ENCODE measurements at places on chromosomes 7 and 10.

DNA sequence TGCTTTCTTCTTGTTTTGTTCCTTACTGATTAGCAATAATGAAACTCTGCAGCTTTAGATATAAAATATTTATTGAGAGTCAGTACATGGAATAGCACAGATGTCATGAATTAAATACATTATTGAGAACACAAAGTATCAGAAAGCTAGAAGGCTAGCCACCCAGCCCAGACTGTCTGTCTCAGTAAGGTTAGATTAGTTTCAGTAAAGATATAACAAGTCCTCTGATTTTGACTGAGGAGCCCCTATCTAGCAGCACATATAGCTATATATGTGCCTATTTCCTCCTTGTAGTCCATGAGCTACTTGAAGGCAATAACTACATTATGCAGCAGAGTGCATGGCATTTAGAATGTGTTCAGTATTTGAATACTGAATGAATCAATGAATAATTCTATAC lies 81.3 kb downstream of the NRCAM start:
- DNase-seq = no peak

- DNase-seq = peak; percentile 54
Measured at GRCh38 chr10:124092860-124093773, at the start of gene CHST15. CHST15 (minus strand) TSS chr10:124093598; CDS start chr10:124046212, 47,386 bp downstream.

- no peak for DNase-seq
Measured at GRCh38 chr10:65861249-65861648, 1064.6 kb upstream of the LRRTM3 start.

- peak; percentile 94 for DNase-seq
Measured at GRCh38 chr10:103637927-103638557, 144.5 kb downstream of the NEURL1 start.

- DNase-seq = no peak
Measured at GRCh38 chr7:75711656-75712514, 26.9 kb downstream of the HIP1 start.

DNA sequence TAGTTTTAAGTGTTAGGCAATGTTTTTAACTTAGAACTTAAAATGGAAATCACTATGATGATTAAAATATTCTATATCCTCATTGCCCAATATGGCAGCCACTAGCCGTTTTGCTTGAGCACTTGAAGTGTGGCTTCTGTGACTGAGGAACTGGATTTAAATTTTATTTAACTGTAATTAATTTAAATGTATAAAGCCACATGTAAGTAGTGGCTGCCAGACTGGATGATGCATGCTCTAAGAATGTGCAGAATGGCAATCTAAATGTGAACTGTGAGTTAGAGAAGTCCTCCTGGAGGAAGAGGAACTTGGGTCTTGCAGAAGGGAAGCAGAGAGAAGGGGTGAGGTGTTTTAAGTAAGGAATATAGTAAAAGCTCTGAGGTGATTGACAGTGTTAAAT lies 451.4 kb downstream of the SUGCT start:
- peak; percentile 66 for DNase-seq

DNA sequence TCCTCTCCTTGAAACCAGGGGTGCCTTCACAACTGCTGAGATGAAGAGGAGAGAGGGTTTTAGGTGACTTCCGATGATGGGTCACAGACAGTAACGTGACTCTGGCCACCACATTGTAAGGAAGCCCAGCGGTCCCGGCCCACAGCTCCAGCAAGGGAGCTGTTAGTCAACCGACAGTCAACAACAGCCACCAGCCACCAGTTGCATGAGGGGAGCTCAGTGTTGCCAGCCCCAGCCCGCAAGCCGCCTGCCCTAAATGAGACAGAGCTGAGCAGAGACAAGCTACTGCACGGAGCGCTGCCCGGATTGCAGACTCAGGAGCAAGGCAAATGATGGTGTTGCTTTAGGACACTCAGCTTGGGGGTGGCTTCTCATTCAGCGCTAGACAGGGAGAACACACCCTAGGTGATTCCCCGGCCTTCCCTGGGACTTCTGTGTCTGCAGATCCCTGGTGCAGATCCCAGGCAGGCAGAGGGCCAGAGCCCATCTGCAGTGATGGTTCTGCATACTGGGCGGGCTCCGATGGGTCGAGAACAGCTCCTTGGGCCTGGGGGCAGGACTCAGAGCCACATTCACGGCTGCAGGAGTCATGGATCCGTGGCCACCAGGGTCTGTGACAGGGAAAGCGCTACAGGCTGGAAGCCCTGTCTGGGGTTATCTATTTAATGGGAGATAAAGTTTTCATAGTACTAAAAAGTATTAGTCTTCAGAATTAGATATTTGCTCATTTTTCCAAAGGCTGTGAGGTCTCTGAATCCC lies 14.3 kb upstream of the RET start:
- no peak for DNase-seq

DNA sequence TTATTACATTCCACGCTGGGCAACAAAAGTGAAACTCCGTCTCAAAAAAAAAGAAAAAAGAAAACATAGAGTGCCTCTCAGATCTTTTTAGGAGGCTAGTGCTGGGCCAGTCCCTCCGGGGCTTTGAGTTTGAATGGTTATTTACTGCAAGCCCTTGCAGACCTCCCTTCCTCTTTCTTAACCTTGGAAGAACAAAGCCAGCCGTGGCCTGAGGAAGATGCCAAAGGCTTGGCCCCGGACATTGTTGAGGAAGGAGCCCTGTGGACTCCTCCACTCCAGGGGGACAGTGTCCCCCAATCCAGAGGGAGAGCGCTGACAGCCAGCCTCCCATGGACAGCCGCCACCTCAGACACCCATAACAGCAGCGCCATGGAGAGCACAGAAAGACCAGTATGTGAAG lies 5.0 kb downstream of the TSPAN33 start:
- no peak for DNase-seq

- DNase-seq = no peak
Measured at GRCh38 chr7:114628362-114628761, 213.7 kb downstream of the FOXP2 start.

- no peak for DNase-seq
Measured at GRCh38 chr7:119105381-119105780, 880.9 kb downstream of the ANKRD7 start.

DNA sequence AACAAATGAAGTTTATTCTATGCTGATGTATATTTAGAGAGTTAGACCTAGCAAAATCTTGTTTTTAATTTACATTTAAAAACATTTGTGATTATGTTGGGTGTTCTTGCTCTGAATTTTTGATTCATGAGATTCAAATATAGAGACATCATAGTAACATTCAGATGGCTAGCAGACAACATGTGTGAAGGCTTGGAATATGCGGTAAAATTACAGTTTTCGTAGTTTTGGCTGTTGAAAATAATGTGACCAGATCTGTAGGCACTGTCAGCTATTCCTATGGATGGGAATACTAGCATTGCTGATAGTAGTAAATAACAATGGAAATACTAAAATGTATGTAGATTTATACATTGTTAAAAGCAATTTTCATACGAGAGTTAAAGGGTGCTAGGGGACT lies 131.9 kb downstream of the KAT6B start:
- DNase-seq = no peak

DNA sequence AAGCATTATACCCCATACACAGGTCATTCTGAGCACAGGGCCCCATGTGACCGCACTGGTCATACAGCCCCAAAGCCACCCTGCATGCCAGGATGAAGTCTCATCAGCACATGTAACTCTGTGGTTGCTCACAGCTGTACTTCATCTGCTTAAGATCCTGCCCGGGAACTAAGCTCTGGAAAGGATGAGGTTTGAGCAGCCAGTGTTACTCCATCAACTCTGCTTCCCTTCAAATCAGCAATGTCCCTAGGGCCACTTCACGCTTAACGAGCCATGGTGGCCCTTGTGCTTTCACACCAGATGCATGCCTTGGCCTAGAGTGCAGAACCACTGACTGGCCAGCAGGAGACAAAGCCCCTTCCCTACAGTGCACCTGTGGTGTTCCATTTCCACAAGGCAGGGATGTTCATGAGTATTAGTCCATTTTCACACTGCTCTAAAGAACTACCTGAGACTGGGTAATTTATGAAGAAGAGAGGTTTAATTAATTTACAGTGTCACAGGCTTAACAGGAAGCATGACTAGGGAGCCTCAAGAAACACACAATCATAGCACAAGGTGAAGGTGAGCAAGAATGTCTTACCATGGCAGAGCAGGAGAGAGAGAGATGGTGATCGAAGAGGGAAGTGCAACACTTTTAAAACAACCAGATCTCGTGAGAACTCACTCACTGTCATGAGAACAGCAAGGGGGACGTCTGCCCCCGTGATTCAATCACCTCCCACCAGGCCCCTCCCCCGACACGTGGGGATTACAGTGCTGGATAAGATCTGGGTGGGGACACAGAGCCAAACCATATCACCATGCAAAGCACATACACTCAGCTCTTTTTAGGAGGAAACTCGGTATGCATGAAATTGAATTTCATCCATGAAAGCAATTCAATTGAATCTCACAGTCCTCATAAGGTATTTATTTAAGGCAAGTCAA lies 149.0 kb upstream of the CDCA7L start:
- peak; percentile 31 for DNase-seq

- no peak for DNase-seq
Measured at GRCh38 chr10:69747179-69747578, 54.5 kb upstream of the COL13A1 start.

All from fibroblast of mammary gland (primary cell).